ENCODE measurements at places on chromosomes 6 and 20. TPM values are rescaled to one million over a fixed set of nuclear protein-coding genes. Genes with fewer than 3 reads are reported as not detected.
A peak's percentile ranks its signal among the peaks of the same experiment; 100 is the strongest.

GRCh38 chr6:8749465-8749864 is 314.1 kb upstream of the SLC35B3 start:
- no peak for DNase-seq

Gene DLK2
- 0.14 TPM for total RNA-seq

Gene NR2E1
- total RNA-seq = not detected

DNA sequence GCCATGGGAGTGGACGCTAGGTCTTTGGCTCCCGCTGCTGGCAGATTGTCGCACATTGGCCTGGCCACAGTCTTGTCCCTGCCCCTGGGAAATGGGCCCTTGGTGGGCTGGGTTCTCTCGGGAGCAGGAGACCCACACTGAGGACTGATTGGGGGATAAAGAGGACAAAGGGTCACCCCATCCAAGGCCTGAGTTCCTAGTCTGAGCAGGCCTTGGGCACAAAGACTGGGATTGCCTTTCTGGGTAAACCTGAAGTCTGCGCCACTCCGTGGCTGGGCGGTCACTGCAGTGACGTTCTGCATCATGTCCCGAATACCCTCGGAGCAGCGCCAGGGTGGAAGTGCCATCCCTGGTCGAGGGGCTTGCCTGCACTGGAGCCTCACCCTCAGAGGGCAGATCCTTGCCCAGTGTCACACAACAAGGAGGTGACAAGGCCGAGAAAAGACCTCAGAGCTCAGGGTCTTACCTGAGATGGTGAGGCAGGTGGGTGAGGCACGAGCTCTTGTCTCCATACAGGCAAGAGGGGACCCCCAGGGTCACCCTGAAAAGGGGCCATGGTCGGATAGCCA is 36.1 kb upstream of the ZBP1 start:
- peak; percentile 58 for DNase-seq

Gene CDH4
- total RNA-seq = 0.65 TPM

Gene SIRPB2
- total RNA-seq = 8.8 TPM

Gene SLC32A1
- total RNA-seq = not detected

Gene SLPI
- total RNA-seq = 74.0 TPM

DNA sequence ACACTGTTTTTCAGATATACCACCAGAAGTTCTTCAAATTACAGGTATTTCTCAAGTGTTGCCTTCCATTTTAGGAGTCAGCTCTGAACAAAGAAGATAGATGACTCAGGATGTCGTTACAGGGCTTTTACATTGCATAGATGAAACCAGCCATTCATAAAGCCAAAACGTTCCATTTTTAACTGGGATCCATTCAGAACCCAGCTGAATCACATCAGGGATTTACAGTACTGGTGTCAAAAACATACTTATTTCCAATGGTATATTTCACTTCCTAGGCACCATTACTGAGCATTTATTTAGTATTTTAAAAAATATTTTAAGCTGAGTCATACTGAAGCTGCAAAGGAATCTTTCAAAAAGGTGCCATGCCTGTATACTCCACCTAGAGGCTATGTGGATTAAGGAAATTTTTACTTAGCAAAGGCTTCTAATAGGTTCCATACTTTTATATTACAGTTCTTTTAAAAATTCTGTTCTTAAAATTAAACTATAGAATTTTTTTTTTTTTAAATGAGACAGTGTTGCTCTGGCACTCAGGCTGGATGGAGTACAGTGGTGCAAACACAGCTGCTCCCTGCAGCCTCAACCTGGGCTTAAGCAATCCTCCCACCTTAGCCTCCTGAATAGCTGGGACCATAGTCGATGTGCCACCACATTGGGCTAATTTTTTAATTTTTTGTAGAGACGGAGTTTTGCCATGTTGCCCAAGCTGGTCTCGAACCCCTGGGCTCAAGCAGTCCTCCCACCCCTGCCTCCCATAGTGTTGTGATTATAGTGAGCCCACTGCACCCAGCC is 2.6 kb downstream of the ASF1A start:
- no peak for DNase-seq

DNA sequence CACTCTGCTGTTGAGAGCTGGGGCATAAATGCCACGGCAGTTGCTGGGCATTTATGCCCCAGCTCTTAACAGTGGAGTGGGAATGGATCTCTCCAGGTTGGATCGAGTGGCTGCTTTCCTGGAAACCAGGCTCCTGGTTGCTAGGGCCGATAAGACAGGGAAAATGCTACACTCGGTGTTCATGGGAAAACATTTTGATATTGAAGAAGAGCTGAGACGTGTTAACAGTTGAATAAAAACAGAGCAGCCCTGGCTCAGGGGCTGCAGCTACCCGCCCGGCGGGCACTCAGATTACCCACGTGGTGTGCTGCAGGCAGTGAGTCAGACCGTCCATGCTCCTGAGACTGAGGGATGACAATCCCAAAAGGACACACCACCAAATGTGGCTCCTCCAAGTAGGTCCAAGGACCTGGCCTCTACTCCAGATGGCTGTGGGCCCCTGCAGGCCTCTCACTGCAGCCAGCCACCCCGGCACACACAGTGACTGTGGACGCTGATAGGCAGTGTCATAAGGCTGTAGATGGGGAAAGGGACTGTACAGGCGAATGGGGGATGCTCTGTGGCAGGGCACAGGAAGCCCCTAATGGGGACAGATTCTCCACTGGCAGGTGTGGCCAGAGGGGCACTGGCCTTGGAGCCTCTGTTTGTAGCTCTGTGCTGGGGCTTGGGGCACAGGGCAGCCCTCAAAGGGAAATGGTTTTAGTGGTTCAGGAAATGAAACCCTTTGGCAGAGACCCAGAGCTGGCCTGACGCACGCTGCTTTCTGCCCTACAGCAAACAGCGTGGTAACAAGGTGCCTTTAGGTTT is 237.8 kb downstream of the LY86 start:
- DNase-seq = no peak

DNA sequence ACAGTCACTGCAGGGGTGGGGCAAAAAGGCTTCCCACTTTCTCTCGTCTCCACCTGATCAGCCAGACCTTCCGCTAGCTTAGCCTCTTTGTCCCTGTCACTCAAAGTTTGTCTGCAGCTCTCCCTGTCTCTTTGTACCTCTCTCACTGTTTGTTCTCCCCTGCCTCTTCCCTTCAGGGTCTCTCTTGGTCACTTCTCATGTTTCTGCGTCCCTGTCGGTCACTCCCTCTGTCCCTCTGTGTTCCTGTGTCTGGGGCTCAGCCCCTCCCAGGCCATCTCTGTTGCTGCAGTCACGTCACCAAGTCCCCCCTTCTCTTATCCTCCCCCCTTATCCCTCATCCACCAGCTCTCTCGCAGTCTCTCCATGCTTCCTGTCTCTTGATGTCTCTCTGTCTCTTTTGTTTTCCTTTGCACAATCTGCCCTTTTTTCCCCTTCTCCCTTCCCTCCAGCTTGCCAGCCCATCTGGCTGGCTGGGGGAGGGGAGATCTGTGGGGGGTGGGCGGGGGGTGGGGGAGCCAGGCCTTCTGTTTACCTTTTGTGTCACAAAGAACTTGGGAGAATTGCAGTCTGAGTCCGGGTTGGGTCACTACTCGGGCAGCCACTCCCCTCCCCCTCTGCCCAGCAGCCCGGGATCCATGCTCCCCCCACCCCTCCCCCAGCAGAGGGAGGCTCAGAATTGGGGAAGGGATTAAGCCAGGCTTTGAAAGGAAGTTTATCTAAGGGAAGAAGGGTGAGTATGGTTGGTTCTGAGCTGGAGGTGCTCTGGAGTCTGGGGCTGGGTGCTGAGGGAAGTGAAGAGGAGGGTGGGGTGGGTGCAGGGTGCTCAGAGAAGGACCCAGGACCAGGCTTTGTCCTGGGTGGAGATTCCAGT is 32.3 kb downstream of the FOXP4 start:
- DNase-seq = no peak

GRCh38 chr6:34147906-34148630 is 2.2 kb upstream of the GRM4 start:
- DNase-seq = peak; percentile 28

Gene IL17F
- total RNA-seq = not detected

Gene BPIFB1
- total RNA-seq = not detected

Gene TLDC2
- total RNA-seq = not detected

Gene PACRG
- 3.9 TPM for total RNA-seq

Gene SNAP25
- 0.62 TPM for total RNA-seq

Gene OXT
- not detected for total RNA-seq

Measured in posterior vena cava (tissue), 2 donors.